ENCODE measurements at places on chromosomes 11 and 22. TPM values are rescaled to one million over a fixed set of nuclear protein-coding genes. Genes with fewer than 3 reads are reported as not detected.

The ELFN2 gene
- total RNA-seq: 0.17 TPM

The MPEG1 gene
- total RNA-seq: not detected

The MMP12 gene
- not detected for total RNA-seq

DNA sequence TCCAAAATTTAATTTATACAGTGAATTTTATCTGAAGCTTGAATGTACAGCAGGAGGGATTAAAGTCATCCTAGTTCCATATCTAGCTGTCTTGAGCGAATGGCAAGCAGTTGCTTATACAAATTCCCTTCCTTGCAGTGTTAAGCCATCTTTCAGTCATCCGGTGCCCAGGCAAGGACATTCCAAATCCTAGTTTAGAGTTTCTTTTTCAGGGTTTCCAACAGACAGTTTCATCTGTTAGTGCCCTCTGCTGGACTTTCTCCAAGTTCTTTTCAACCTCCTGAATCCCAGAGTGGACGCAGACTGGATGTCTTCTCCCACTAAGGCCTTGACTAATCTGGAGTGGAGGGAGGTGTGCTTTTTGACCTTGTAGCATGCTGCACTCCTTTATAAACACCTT is 45.4 kb downstream of the GRAMD1B start:
- DNase-seq: peak; percentile 77

DNA sequence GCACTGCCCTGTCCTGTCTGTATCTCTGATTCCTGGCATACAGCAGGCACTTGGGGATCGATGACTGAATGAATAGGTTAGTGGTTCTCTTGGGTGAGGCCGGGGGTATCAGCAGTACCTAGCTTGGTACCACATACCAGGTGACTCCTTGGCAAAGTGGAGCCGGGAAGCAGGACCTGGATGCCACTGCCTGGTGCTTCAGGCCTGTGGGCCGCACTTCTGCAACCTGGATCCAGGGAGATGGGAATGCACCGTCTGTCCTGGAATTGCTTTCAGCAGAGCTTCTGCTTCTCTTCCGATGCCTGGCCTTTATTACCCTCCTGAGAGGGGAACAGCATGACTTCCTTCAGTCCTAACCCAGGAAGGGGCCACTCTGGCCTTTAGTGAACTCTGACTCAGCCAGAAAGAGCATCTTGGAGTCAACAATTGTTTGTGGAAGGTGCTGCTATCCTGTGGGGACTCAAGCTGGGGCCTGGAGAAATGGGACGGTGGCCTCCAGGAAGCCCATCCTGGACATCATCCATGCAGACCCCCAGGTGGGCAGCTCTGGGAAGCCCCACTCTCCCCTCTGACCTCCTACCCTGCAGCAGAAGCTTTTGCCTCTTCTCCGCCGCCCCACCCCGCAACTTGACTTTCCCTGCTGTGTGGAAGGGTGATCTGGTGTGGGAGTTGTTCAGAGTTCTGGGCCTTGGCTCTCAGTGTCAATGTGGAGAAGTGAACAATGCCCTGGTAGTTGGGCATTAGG is 5.1 kb downstream of the CD82 start:
- no peak for DNase-seq

DNA sequence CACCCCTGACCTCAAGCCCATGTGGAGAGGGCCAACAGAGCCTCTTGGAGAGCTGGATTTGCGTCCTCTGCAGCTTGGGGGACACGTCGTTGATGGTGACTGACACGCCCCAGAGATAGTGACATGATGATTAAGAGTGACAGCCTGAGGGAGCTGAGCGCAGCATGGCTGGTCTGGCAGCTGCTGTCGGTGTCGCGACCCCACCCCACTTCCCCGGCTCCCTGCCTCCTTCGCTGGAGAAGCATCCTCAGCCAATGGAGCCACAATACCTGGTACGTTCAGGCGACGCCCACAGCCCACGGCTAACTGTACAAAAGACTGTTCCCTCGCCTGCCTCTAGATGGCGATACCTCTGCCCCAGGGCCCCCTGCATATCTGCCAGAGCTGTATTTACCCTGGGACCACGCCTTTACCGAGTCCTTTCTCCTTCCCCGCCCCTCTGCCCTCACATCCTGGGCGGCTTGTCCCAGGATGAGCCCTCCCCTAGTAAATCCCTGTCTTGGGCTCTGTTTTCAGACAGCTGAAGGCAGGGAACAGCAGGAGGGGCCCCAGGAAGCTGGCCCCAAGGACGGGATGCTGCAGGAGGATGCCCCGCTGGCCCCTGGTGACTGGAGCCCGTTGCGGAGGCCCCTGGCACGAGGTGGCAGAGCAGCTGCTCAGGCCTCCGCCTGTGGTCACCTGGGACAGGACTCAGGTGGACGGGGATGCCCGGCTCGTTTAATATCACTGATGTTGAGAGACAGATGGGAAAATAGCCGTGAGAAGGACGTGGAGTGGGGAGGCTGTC is 90.6 kb downstream of the RPS6KA4 start:
- peak; percentile 40 for DNase-seq

DNA sequence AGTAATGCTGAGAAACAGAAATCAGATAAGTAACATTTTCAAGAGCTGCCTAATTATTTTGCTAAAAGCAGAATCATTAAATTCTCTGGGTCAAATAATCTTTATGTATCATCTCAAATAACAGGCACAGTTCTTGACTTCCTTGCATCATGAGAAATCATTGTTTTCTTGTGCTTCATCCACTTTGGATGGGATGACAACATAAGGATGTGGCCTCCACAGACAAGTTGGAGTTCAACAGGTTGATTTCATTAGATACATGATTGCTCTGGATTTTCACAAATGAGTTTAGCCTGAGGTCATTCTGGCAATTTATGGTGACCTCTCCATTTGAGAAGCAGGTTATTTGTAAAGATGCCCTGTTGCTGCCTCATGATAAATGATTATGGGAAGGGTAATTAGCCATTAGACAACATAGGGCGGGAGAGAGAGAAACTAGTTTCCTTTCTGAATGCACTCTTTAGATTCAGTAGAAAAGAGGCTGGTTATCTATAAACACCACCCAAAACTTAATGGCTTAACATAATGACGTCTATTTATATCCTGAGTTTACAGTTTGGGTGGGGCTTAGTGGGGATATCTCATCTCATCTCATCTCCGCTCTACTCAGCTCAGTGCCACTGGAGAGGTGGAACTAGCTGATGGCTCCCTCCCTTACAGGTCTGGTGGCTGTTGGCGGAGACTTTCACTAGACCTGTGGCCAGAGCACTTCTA is 35.0 kb upstream of the ADORA2A start:
- DNase-seq: no peak

DNA sequence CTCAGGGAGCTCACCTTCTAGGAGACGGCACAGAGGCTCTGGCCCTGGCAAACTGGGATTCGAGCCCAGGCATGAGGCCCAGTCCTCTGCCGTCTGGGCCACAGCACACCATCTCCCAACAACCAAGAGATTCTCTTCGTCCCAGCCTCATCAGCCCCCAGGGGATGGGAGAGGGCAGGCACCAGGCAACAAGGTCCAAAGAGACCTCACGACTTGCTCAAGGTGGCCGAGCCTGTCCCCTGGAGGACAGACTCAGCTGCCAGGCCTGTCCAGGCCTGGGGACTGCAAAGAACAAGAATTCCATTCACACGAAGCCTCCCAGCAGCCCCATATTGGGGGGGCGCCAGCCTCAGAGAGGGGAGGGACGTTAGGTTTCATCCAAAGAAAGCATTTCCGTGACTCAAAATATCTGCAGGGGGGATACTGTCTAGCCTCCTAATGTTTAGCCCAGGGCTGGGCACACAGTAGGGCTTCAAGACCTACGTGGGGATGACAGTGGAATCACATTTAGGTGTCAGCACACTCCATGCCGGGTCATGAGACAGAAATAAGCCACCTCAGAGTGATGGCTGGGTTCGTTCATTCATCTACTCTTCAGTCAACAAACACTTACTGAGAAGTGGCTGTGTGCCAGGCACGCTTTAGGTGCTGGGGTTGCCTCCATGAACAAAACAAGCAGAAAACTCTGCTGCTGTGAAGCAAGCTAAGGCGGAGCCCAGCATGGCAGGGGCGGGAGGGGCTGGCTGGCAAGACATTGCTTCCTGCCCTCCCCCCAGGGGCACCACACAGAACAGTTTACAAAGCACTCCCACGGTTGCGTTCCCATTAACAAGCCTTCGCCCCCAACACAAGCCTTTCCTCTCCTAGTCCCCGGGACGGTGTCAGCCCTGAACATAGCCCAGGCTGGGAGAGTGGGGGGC is 1.2 kb downstream of the CARNS1 start:
- DNase-seq: peak; percentile 28

GRCh38 chr11:128400382-128401203 is 186.8 kb downstream of the ETS1 start:
- no peak for DNase-seq

DNA sequence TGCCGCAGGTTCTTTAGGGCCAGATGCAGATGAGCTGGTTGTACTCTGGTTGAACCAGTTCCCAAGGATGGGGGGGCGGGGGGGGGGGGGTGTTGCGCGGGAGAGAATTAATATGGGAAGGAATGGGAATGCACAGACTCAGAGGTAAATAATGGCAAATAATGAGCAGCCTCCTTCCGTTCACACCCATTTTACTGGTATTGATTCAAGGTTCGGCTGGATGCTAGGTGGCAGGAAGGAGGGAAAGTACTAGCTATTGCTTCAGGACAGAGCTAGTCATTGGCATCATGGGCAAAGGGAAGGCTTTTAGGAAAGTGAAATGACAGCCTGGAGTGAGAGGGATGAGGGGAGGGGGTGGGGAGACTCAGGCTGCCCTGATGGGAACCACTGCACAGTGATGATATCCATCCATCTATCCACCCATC is at the start of gene VSTM5:
Gene VSTM5, minus strand, starts transcription at position 25 of the 425 bp plus-strand sequence. CDS start 116 bp downstream, outside the sequence.
- no peak for DNase-seq

DNA sequence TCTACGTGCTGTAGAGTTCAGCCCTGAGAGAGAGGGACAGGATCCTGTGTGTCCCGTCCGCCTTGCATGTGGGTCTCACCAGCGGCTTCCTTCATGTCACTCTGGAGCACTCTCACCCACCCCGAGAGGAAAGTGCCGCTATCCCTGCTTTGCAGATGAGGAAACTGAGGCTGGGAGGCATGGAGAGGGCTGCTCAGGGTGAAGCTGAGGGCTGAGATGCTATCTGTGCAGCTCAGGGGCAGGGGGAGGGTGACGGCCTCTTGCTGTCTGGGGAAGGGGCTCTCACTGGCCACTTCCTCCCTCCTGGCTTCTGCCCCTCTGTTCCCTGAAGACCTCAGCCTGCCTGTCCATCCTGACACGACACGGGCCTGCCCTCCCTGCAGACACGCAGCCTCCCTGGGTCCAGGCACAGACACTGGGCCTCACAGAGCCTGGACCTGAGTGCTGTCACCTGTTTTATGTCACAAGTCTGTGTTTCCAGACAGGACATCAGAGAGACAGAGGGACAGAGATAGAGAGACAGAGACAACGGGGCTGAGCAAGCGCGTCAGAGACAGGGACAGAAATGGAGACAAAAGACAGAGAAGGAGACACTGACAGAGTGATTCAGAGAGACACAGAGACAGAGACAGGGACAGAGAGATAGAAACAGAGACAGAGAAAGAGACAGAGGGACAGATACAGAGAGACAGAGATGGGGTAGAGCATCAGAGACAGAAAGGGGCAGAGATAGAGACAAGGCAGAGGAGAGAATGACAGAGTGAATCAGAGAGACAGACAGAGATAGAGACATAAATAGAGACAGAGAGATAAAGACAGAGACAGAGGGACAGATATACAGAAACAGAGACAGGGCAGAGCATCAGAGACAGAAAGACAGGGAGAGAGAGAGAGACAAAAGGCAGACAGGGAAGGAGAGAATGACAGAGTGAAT is 53.1 kb downstream of the MCM5 start:
- no peak for DNase-seq

GRCh38 chr11:19843079-19843478 is 130.4 kb downstream of the NAV2 start:
- DNase-seq: no peak

DNA sequence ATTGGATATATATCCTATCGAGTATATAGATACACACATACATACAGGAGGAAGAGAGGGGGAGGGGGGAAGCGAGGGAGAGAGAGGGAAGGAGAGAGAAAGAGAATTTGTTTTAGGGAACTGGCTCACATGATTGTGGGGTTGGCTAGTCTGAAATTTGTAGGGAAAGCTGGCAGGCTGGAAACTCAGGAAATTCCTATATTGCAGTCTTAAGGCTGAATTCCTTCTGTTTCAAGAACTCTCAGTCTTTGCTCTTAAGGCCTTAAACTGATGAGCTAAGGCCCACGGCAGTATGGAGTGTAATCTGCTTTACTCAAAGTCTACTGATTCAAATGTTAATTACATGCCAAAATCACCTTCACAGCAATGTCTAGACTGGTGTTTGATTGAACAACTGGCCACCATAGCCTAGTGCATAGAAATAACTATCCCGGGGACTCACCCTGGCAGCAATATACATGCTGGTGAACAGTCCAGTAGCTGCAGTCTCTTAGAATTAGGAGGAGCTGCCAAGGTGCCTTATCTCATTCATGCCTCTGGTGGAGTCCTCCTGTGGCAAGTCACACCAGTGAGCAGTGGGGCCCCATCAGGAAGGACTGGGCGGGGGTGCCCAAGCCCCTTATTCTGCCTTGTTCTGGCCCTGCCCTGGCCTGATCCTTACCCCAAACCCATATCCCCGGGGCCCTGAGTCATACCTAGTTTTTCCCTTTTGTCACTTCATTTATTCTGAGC is 59.7 kb upstream of the AMPD3 start:
- DNase-seq: no peak
